Pons (tissue), 1 donor: ENCODE measurements at places on chromosomes 1 and 21.

- no peak for DNase-seq
Measured at GRCh38 chr1:238660849-238661248, 725.5 kb upstream of the CHRM3 start.

- no peak for DNase-seq
Measured at GRCh38 chr1:205594846-205595245, 37.0 kb downstream of the ELK4 start.

DNA sequence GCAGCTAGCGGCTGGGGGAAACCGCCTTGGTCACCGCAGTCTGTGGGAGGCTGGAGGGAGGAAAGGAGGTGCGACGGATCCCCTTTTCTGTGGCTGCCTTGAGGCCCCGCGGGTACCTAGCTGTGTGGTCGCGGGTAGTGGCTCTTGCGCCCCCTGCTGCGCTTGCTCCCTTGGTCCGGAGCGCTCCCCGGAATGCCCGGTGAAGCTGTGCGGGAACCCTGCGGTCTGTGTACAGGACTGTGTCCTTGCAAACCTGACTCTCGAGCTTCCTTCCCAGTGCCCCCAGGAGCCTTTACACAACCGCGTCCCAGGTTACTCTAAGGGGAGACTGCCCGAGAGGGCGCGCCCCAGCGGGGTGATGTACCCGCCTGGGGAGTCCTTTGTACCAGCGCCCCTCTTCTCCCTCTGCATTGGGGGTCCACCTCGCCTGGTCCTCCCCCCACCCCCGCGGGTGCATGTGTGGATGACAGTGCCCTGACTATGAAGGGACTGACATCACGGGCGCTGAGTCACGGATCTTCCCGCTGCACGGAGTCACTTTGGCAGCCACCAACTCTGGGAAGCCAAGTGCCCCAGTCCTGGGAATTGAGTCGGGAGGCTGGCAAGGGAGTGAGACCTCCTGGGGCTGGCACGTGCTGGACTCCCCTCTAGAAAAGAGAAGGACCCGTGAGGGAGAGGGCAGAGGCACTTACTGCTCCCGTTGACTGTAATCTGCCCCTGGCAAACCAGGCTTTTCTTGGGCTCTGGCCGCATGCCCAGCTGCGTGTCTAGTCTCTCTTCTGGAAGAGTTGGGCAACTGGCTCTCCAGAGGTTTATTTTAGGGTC is 816 bp downstream of the IL6R start:
- peak; percentile 81 for DNase-seq

DNA sequence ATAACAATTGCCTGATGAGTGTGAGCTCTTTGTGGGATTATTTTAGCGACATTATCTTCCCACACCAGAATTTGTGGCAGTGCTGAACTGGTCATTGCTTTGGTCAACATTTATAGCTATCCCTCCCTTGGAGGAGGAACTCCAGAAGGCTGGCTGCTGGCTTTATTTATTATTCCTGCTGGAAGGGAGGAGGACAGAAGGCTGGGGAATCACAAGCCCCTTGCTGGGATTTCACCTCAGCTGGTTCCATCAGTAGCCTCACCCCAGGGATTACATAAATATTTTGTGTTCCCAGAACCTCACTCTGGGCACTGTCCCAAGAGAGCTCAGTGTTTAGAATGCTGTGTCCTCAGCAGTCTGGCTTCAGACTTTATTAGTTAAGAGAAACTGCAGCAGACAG is 102.8 kb upstream of the C1orf21 start:
- peak; percentile 52 for DNase-seq

DNA sequence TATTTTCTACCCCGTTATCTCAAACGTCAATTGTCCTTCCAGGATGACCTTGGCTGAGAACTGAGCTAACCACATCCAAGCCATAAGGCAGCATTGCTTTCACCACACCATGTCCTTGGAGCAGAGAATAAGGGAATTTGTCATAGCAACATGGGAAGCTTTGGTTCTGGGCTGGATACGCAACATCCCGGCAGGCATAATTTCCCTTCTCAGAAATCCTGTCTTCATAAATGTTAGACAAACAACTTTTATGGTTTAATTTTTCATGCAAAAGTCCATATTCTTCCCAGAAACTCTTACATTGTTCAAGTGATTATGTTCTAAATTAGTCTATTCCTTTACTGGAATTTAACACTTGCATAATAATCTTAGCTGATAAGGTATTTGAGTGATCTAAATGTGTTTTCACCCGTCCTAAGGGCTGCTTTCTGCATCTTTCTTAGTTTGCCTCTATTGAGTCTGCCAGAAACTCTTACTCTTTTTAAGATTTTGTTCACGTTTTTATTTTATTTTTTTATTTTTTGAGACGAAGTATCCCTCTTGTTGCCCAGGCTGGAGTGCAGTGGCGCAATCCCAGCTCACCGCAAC is 51.8 kb downstream of the KCNJ15 start:
- no peak for DNase-seq

- no peak for DNase-seq
Measured at GRCh38 chr1:19087737-19088594, 122.1 kb downstream of the UBR4 start.

DNA sequence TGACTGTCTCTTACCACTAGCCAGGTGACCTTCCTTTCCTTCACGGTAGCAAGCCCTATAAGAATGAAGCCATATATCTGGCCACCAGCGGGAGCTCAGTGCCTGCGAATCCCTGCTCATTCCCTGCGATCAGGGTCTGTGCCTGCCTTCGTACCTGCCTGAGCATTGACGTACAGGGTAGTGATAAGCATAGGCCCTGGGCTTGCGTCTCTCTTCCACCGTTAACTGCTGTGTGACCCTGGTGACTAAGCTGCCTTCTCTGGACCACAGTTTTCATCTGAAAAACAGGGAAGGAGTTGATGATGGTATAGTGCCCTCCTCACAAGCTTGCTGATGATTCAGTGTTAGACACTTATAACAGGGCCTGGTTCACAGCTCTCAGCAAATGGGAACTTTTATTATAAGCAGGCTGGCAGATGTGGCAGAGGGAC is 4.1 kb downstream of the ZC3H12A start:
- no peak for DNase-seq

- no peak for DNase-seq
Measured at GRCh38 chr1:145983960-145984830, 12.2 kb downstream of the TXNIP start.

DNA sequence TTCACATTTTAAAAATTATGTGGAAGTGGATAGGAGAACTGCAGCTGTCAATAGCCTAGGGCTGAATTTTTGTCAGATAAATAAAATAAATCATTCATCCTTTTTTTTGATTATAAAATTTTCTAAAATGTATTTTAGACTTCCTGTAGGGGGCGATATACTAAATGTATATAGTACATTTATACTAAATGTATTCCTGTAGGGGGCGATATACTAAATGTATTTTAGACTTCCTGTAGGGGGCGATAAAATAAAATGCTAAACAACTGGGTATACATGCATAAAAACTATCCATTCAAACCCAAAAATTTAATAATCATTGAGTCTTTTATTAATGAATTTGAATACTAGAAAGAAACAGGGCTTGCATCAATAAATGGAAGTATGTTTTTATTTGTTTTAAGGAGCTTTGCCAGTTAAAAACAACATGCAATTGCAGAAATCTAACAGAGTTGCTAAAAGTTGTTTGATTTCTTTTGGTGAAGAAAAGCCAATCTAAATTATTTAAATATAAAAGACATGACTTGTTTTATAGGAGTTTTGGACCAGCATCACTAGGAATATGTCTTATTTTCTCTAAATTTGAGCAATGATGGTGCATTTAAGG is 31.4 kb downstream of the CLCA1 start:
- no peak for DNase-seq

- DNase-seq = peak; percentile 59
Measured at GRCh38 chr1:205598841-205599668, 32.8 kb downstream of the ELK4 start.
